ENCODE measurements at places on chromosomes 3 and 15. TPM values are rescaled to one million over a fixed set of nuclear protein-coding genes. Genes with fewer than 3 reads are reported as not detected.

GRCh38 chr15:98657721-98658120 lies 9.4 kb downstream of the IGF1R start:
- no peak for DNase-seq

DNA sequence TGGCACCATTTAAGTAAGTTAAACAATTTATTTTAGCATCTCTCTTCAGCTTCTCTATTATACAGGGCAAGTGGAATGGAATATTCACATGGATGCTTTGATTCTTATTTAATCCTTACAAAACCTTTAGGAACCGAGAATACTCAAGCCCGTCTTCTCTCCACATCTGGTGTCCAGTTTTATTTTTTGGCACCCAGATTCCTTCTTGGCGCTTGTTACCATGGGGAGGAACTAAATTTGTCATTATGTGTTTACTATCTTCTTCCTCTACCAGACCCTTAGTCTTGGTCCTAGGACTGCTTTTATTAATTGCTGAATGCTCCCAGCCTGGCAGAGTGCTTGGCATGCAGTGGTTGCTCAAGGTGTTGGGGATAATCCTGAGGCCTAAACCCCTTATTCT lies 138.8 kb downstream of the CACNA2D3 start:
- no peak for DNase-seq

- no peak for DNase-seq
Observed at GRCh38 chr3:43012174-43012573, 33.1 kb downstream of the GASK1A start.

- DNase-seq, result peak; percentile 84
Observed at GRCh38 chr3:123632161-123632655, 47.4 kb upstream of the HACD2 start.

- no peak for DNase-seq
Observed at GRCh38 chr3:124209426-124209825, 217.5 kb upstream of the ROPN1 start.

- DNase-seq, result no peak
Observed at GRCh38 chr3:152480282-152480953, 211.7 kb downstream of the MBNL1 start.

DNA sequence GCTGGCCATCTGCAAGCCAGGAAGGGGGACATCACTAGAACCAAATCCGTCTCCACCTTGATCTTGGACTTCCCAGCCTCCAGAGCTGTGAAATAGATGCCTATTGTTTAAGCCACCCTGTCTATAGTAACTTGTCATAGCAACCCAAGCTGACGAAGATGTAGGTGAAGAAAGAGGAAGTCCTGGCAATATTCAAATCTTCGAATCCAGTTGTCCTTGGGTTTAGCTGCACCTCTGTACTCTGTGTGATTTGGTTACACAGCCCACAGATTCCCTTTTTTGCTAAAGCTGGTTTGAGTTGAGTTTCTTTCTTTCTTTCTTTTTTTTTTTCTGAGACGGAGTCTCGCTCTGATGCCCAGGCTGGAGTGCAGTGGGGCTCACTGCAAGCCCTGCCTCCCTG lies 68.0 kb upstream of the XCR1 start:
- no peak for DNase-seq

- peak; percentile 11 for DNase-seq
Observed at GRCh38 chr3:127588806-127589577, 1.5 kb downstream of the TPRA1 start.

- no peak for DNase-seq
Observed at GRCh38 chr15:74821091-74821789, 5.2 kb upstream of the CPLX3 start.

DNA sequence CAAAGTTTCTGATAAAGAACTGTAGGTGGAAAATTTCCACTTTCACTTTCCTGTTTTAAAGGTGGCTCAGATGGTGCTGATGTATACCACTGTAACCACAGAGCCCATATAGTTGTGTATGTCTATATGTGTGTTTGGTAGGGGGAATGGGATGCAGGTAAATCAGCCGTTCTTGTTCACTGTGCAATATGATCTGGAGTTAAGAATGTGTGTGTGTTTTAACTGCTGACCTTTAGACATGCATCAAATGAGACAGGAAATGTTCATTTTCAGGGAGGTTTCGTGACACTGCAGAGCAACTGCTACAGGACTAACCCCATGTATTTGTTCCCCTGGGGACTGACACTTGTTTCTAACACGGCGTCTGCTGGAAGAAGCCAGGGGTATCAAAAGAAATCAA lies 180.5 kb downstream of the TAFA4 start:
- no peak for DNase-seq

GRCh38 chr3:72665701-72666446 lies 182.4 kb downstream of the SHQ1 start:
- DNase-seq, result no peak

DNA sequence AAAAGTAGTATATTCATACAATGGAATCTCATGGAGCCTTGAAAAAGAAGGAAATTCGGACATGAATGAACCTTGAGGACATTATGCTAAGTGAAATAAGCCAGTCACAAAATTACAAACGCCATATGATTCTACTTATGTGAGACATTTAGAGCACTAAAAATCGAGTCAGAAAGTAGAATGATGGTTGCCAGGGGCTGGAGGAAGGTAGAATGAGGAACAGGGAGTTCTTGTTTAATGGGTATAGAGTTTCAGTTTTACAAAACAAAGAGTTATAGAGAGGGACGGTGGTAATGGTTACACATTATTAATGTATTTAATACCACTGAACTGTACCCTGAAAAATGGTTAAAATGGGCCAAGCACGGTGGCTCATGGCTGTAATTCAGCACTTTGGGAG lies 19.5 kb downstream of the UBXN7 start:
- no peak for DNase-seq

- DNase-seq, result no peak
Observed at GRCh38 chr3:7565574-7565973, 704.7 kb downstream of the GRM7 start.

DNA sequence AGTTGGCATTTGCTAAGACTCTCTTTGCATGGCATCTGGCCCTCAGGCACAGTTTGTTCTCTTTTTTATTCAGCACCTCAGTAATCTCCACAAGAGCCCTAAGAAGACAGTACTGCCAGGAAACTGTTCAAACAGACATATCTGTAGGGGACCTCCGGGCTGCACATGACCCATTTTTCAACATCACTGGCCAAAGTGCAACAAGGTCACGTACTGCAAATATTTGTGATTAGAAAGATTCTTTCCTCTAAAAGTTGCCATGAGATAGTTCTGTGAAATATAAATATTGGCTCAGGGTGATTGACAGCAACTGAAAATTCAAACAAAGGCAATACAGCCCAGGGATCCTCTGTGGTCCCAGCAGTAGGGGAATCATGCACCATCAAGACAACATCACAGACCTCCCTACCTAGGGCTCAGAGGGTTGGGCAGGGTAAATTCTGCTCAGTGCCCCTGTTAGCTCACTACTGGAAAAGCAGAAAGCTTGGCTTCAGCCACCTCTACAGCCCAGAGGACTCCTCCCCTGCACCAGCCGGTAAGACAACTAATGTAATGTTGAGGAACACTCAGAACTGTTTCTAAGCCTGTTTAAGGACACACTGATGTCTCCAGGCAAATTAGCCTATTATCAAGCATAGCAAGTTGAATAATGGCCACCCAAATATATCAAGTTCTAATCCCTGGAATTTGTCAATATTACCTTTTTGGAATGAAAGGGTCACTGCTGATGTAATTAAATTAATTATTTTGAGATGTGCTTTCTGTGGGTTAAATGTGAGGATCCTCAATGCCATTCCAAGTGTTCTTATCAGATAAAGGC lies 117.4 kb upstream of the LPP start:
- no peak for DNase-seq

ATP13A5 gene
- polyA plus RNA-seq, result not detected

C3orf33 gene
- polyA plus RNA-seq, result 2.5 TPM

C3orf80 gene
- polyA plus RNA-seq, result not detected

Data from AG04450 (cell line).